Epithelial cell of esophagus (primary cell): ENCODE measurements at places on chromosomes 11 and 22.

DNA sequence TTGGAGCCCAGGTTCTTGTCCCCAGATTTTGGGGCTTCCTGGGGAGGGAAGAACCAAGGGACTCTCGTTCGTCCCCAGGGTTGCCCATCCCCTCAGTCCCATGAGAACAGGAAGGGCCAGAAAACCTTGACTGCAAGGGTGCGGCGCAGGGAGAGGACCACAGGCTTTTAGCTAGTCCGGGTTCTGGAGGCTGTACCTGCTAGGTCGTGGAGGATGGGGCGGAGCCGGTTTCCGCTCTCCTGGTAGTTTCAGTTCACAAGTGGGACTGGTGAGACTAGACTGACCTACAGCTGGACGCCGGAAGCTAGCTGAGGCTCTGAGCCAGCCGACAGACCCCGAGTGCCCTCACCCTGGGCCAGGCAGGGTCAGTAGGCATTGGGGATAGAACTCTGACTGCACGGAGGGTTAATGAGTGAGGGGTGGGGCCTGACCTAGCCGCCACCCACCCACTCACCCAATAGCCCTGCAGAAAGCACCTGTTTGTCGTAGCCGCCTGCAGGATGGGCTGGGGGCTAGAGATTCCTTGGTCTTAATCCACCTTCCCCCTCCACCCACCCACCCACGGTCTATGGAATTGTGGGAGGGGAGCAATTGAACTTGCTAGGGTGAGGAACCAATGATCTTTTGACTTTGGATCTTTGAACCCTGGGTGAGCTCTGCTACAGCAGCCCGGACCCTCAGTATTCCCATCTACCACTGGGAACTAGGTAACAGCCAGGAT is 1.5 kb downstream of the MAFF start:
- peak; percentile 70 for DNase-seq

- DNase-seq = no peak
Observed at GRCh38 chr11:117191680-117192400, 7.3 kb upstream of the TAGLN start.

DNA sequence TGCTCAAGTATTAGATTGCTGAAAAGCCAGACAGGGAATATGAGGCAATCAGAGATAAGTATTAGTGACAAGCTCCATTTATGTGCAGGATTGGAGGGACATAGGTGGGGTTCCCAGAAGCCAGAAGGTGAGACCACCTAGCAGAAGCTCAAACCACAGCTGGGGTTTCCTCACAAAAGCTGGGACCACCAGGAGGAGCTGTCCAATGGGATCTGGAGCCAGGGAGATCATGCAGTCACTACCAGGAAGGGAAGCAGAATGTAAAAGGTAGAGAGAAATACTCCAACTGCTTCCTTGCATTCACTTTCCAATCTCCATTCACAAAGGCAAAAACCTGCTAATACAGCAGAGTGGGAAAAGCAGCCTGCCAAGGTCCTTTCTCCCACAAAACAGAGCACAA is 5.2 kb upstream of the FSHB start:
- no peak for DNase-seq

DNA sequence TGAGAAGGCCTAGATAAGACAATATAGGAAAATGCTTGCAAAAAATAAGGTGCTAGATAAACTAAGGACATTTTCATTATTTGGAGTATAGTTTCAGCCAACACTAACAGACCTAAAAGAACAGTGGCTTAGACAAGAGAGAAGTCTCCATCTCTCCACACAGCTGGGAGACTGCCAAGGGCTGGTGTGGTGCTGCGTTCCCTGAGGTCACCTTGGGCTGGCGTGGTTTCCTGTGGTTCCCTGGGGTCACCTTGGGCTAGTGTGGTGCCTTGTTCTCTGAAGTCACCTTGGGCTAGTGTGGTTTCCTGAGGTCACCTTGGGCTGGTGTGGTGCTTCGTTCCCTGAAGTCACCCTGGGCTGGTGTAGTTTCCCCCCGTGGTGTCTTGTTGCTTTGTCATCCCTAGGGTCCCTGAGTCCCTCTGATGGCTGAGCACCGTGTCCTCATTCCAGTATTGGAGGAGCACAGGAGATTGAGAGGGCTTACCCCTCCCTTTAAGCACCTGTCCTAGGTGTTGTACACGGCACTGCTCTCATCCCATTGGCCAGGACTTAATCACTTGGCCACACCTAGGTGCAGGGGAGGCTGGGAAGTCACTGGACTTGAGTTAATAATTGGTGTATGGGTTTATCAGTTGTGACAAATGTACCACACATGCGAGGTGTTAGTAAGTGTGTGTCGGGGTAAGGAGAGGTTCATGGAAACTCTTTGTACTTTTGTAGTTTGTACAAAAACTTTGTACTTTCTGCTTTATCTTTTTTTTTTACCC is 14.9 kb downstream of the SAMM50 start:
- DNase-seq = no peak

- DNase-seq = no peak
Observed at GRCh38 chr22:40965936-40966725, 15.0 kb downstream of the RBX1 start.

- DNase-seq = no peak
Observed at GRCh38 chr11:119901657-119902577, 172.9 kb upstream of the NECTIN1 start.

- no peak for DNase-seq
Observed at GRCh38 chr11:44780940-44781631, 54.3 kb downstream of the TSPAN18 start.

DNA sequence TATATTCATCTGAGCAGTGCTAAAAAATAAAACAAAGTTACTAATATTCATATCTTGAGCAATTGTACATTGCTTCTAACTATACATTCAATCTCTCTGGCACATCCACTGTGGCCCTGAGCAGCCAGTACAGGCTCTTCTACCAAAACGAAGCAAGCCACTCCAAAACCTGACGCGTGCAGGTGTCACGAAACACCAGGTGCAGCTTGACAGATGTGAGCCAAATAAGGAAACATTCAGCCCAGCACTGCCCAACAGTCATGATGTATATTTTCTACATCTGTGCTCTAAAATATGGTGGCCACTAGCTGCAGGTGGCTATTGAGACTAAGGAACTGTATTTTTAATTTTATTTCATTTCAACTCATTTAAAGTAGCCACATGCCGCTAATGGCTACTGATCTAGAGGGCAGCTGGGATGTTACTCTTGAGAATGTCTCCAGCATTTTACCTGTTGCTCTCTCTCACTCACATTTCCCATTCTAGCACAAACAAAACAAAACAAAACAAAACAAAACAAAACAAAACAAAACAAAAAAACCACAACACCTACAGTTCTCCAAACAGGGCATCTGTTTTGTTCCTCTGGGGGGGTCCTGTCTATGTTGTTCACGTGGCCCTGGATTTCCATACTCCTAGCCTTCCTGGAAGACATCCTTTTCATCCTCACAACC is 77.7 kb downstream of the LARGE1 start:
- DNase-seq = no peak

DNA sequence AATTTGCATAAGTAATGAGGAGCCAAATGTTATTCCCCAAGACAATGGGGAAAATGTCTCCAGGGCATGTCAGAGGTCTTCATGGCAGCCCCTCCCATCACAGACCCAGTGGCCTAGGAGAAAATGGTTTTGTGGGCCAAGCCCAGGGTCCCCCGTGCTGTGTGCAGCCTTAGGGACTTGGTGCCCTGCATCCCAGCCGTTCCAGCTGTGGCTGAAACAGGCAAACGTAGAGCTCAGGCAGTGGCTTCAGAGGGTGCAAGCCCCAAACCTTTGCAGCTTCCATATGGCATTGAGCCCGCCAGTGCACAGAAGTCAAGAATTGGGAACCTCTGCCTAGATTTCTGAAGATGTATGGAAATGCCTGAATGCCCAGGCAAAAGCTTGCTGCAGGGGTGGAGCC is 79.9 kb downstream of the FAM181B start:
- DNase-seq = no peak
